ENCODE measurements at places on chromosomes 7 and 10.

- no peak for DNase-seq
Observed at GRCh38 chr7:109898-110556, 82.3 kb upstream of the FAM20C start.

- DNase-seq, result no peak
Observed at GRCh38 chr10:120184547-120185337, 272.3 kb upstream of the PLPP4 start.

GRCh38 chr7:14286036-14286435 lies 296.6 kb upstream of the ETV1 start:
- no peak for DNase-seq

GRCh38 chr10:67662415-67662814 lies 33.6 kb downstream of the CTNNA3 start:
- DNase-seq, result no peak

GRCh38 chr10:24791084-24791726 lies 67.5 kb upstream of the ARHGAP21 start:
- DNase-seq, result no peak

DNA sequence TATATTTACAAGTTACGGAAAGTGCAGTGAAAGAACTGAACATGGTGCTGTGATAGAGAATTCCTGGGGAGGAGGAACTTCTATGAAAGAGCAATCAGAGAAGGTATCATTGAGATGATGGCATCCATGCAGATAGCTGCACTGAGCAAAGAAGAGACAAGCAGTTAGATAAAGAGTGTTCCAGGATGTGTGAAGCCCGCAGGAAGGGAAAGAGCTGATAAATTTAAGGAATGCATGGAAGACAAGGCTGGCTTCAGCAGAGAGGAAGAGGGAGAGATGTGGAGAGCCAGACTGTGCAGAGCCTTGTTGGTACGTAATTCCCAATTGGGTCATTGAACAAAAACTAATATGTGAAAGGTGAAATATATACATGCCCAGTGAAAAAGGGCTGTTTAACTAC lies 538.9 kb downstream of the INHBA start:
- no peak for DNase-seq

DNA sequence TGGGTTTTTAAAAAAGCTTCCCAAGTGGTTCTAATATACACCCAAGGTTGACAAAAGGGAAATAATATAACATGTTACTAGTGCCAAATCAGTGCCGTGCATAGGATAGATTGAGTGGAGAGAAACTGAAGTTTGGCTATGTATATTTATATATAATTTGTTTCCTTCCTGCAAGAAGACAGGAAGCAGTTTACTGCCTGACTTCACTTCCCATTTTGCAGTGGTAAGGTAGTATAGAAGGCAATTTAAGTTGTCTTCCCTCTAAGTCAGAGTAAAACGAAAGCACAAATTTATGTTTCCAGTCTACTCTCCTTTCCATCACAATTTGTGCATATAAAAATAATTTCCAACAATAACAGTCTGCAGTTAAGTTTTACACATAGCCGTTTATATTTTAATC lies 3.4 kb upstream of the HYCC1 start:
- no peak for DNase-seq

DNA sequence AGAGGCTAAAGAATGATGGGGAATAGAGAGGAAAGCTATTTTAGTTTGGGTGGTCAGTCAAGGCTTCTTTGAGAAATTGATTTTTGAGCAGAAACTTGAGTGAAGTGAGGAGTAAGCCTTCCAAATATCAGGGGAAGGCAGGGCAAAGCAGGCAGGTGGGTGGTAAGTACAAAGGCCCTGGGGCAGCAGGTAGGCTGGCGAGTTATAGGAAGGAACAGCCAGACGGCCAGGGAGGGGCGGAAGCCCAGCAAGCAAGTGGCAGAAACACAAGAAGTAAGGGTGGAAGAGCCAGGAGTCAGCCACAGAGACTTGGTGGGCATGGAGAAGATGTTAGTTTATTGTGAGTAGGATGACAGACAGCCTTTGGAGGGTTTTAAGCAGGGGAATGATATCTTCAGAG lies 34.9 kb downstream of the VWA2 start:
- no peak for DNase-seq

- no peak for DNase-seq
Observed at GRCh38 chr7:50782375-50783208, at the start of gene GRB10. Gene GRB10, minus strand, starts transcription at chr7:50782896. Its CDS starts 50,574 bp downstream, at chr7:50732322.

GRCh38 chr10:9294865-9295264 lies 1240.4 kb downstream of the GATA3 start:
- DNase-seq, result no peak

- DNase-seq, result peak; percentile 70
Observed at GRCh38 chr7:12685550-12685949, 1.9 kb upstream of the ARL4A start.

DNA sequence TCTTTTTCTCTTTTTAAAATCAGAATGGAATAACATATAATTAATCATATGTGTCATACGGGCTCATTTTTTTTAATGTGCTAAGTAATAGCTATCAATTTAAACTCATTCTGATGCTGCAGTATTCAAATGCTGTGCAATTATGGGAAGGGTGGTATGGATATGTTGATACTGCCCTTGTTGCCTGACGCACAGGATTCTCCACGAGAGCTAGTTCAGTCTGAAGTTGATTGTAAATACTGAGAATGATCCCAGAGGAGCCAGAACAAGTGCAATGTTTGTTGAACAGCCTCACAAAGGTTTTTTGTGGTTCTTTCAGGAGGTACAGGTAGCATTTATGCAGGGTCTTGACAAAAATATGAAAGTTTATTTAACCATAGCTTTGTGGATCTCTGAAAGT lies 13.4 kb downstream of the NPY start:
- DNase-seq, result no peak

GRCh38 chr10:11823989-11824346 lies 812 bp downstream of the PROSER2 start:
- no peak for DNase-seq

DNA sequence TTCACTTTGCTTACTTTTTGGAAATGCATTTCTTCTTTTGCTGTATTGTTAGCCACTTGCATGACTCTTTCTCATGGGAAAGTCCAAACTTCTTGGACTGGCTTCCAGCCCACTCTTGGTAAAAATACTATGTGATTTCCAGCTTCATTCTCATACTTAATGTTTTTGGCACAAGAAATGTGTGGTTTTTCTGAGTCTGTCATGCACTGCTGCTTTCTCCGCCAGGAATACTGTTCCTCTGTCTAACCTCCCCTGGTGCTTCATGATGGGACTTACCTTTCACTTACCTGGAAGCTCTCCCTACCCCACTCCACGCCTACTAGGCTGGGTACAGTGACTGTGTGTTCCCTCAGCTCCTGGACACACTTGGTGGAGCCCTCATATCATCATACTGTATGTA lies 18.7 kb downstream of the MGAM2 start:
- no peak for DNase-seq

DNA sequence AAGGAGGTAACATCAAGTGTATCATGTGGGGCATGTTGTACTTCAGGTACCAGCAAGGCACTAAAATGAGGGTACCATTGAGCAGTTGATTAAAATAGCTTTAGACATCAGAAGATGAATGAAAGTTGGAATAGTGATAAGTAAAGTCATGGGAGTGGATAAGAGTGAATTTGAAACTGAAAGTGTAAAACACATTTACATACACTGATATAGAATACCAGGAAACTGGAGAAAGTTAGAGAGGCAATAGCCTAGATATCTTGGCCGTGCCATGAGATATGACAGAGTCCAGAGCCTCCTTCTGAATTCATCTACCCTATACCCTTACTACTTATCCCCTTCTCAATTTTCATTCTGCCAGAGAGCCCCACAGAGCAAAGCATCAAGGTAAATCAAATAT lies 76.6 kb downstream of the GRM3 start:
- DNase-seq, result no peak

GRCh38 chr10:119303886-119304285 lies 96.5 kb downstream of the GRK5 start:
- DNase-seq, result peak; percentile 23

DNA sequence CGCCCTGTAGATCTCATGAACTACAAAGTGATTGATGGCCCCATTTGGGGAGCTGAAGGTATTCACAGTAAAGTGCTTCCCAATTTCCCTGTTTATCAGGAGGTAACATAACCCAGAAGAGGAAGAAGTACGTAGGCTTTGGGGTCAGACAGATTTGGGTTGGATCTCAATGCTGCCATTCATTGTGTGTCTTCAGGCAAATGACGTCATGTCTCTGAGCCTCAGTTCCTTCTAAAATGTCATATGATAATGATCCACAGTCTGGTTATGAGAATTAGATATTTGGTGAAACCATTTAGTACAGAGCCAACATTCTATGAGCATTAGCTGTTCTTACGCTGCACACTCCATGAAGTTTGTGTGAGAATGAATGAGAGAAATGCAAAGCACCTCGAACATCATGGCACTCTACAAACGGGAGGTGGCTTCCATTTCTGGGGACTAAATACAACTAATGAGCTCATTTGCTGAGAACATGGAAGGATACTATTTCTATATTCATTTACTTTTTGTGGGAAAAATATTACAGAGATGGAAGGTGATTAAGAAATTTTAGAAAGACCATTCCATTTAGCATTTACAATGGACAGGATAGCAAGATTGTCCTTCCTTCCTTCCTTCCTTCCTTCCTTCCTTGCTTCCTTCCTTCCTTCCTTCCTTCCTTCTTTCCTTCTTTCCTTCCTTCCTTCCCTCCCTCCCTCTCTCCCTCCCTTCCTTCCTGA lies 13.8 kb upstream of the JCAD start:
- DNase-seq, result no peak

- no peak for DNase-seq
Observed at GRCh38 chr7:66145400-66146104, 30.9 kb downstream of the CRCP start.

DNA sequence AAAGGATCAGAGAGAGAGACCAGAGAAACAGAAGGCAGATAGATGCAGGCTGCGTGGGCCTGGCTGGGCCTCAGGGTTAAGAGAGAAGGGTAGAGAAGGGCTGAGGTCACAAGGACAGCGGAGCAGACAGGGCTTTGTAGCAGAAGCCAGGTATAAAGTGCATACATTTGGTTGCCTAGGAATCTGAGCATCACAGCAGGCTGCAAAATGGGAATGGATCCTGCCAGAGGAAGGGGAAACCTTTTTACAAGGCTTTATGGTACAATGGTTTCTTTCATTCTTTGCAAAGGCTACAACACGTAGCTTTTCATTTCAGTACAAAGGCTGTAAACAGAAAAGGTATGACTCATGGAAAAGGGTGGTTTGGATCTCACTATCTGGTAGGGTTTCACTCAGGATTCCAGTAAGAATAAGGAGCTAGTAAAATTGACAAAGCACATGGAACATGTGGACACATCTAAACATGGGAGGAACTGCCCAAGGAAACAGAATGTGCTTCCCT lies 275.1 kb downstream of the DOCK4 start:
- peak; percentile 49 for DNase-seq

DNA sequence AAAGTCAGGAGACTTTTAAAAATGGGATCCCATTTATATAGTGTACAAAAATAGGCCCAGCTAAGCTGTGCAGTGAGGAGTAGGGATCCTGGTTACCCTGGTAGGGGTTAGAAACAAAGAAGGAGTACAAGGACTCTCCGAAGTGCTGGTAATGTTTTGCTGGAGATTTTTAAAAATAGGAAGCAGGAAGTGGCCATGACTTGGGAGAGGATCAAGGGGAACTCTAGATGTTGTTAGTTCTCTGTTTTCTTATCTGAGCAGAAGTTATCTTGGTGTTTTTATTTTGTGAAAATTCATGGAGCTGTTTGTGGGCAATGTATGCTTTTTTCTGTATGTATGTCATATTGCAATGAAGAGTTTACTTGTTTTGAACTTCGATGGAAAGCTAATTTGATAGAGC lies 373.9 kb downstream of the SFMBT2 start:
- DNase-seq, result no peak

DNA sequence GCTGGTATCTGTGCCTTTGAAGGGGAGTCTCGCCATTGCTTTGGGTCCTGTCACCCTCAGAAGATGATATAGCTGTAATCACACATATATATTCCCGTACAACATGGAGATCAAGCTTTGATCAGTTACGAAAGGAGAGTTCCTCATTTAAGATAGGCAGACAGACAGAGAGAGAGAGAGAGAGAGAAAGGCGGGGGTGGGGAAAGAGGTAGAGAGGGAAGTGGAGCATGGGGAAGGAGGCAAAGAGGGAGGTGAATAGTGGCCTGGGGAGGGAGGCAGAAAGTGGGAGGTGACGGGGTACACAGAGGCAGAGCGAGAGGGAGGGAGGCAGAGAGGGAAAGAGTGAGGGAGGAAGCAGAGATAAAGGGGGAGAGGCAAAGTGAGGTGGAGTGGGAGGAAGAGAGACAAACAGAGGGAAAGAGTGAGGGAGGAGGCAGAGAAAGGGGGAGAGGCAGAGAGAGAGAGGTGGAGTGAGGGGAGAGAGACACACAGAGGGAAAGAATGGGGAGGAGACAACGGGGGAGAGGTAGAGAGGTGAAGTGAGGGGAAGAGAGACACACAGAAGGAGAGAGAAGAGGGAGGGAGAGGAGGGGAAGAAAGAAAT lies 44.6 kb upstream of the C1QL3 start:
- DNase-seq, result no peak

DNA sequence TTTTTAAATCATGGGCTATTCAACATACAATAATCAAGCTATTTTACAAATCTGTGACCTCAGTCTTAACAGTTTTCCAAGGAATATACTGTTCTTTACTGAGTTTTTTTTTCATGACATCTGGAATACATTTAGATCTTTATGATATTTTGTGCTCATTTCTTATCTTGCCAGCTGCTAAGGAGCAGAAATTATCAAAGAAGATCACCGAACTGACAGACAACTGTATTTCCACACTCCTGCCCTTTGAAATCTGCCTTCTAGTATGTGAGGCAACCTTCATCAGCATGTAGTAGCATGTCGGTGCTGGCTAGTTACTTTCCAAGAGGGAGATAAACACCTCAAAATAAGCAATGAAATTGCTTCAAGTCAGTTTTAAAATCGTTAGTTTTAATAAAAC lies 66.4 kb downstream of the NHLRC2 start:
- no peak for DNase-seq

- no peak for DNase-seq
Observed at GRCh38 chr10:122325235-122325634, 49.3 kb upstream of the PLEKHA1 start.

DNA sequence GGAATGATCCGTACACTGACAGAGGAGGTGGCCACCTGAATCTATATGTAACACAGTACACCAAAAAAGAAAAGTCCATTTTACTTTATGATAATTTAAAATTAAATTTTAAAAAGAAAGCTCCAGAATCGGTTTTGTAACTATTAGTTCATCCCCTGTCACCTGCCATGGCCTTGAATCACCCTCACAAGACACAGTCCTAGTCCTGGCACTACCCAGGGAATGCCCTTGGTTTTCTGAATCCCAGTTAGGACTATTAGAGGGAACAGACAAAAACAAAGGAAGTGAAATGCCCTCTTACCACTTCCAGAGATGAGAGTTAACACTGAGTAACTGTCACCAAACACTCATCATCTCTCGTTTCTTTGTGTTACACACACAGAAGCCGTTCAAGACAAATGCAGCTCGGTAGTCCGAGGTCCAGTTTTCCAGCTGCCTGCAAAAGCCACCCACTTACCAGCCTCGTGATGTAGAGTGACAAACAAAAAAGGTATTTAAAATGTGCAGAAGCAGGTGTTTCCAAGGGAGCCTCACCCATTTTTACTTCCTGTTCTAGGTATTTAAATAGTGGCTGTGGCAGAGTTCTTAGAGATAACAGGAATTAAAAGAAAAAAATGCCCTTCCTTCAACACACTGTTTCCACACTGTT lies 6.1 kb downstream of the PTPRN2 start:
- peak; percentile 43 for DNase-seq

GRCh38 chr7:51374936-51375335 lies 58.3 kb upstream of the COBL start:
- peak; percentile 77 for DNase-seq

GRCh38 chr7:139494835-139495579 lies 11.5 kb upstream of the KLRG2 start:
- DNase-seq, result no peak

All from A172 (cell line).